ENCODE measurements at places on chromosomes 13 and 19.

- no peak for DNase-seq
These were observed 340.0 kb downstream of the DNAJC15 start for GRCh38 chr13:43363156-43363953.

DNA sequence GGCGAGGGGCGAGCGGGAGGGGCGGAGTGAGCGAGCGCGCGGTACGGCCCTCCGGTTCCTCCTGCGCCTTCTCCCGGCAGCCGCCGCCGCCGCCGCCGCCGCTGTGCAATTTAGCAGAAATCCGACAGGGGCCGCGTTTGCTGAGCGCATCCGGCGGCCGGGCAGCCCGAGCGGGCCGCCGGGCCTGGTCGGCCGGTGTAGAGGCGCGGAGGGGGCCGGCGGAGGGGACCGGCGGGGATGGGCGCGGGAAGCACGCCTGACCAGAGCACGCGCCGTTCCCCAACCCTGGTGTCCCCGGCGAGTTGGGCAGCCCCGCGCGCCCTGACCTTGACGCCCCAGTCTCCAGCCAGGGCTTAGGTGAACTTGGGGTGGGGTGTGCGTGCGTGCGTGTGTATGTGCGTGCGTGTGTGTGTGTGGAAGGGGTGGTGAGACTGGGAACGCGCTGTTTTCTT, 144.5 kb upstream of the ZNF536 start:
- peak; percentile 47 for DNase-seq

- DNase-seq: no peak
These were observed 122.4 kb downstream of the AKAP11 start for GRCh38 chr13:42394361-42394708.

DNA sequence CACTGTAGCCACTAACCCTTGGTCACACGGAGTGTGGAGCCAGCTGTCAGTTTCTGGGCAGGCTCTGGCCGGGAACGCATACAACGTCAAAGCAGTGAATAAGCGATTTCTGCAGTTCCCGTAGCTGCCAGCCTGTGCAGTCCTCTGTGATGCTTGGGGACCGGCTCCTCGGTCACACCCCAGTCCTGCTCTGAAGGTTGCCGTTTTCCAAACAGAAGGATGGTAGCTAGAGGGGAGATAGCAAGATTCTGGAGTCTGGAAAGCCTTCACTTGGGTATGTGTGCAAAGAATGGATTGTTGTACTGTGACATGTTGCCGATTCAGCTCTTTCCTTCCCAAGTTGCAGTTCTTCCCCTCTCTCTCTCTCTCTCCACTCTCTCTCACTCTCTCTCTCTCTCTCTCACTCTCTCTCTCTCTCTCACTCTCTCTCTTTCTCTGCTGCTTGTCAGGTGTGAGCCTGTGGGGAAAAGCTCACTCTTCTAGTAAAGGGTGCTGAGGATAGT, 38.7 kb upstream of the C1QTNF9 start:
- peak; percentile 41 for DNase-seq

DNA sequence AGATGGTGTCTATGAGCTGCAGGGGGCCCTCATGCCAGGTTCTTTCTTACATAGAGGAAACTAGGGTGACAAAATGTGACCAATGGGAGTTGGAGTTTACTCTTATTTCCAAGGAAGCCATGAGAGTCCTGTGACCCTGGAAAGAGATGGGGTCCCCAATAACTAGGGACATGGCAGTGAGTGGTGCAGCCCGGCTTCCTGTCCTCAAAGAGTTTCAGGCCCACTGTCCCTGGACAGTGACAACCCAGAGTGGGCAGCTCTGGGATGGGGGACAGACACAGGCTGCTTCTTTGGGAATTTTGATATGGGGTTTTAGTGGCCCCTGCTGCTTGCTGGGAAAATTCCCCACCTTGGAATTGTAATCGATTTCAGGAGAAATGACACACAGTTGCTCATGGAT, 8.4 kb upstream of the IGFL1 start:
- no peak for DNase-seq

DNA sequence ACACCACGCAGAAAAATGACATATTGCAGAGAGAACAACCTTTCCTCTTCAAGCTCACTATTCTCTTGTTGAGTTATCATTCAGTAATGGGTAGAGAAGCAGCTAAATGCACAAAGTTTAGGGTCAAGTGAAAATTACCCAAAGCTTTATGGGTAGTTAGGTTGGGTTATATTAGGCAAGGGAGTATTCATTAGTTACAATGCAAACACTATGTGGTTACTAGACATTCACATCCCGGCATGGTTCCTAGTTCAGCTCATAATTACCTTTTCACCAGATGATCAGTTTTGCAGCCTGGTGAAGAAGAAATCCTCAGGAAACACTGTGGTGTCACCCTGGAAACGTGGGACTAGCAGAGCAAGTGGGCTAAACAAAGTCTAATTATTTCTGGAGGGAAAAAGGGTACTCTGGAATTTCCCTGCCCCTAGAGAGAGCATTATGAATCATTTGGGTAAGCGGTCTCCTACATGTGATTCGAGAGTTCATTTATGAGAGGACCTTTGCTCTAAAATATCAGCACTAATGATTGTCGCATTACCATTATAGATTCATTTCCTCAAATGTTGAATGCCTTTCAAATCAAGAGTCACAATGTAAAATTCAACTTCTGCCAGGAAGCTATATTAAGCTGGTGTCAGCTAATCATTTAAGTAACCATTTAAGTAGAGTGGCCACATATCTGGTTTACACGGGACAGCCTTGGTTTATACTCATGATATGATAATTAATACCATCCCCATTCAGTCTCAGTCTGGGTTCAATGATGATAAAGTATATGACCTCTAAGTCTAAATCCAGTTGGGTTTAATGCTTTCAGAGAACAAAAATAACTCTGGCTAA, 1208.0 kb downstream of the DIAPH3 start:
- no peak for DNase-seq

GRCh38 chr19:34972163-34972705, 8.2 kb upstream of the ZNF792 start:
- DNase-seq: no peak

- DNase-seq: no peak
These were observed 1.1 kb downstream of the CNN1 start for GRCh38 chr19:11539495-11540365.

GRCh38 chr13:73583331-73583730, 524.5 kb downstream of the KLF5 start:
- no peak for DNase-seq

GRCh38 chr13:42754801-42755510, 26.4 kb upstream of the FAM216B start:
- DNase-seq: no peak

DNA sequence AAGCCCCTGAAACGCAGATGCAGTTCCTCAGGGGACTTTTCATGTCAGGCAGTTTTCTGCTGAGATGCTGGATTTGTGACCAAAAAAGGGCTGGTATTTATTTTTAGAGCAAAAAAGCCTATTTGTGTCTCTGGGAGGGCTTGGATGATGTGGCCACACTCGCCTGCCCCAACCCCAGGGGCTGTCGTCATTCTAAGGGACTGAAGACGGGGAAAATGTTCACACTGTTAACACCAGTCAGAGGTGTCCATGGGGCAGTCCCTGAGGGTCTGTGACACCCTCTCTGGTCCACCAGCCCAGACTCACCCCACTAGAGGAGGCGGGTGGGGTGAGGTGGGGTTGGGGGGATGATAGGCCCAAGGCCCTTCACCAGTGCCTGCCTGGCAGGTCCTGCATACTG, 15.9 kb upstream of the EPHX3 start:
- DNase-seq: no peak

GRCh38 chr13:111917901-111918300, 149.0 kb upstream of the SOX1 start:
- no peak for DNase-seq

DNA sequence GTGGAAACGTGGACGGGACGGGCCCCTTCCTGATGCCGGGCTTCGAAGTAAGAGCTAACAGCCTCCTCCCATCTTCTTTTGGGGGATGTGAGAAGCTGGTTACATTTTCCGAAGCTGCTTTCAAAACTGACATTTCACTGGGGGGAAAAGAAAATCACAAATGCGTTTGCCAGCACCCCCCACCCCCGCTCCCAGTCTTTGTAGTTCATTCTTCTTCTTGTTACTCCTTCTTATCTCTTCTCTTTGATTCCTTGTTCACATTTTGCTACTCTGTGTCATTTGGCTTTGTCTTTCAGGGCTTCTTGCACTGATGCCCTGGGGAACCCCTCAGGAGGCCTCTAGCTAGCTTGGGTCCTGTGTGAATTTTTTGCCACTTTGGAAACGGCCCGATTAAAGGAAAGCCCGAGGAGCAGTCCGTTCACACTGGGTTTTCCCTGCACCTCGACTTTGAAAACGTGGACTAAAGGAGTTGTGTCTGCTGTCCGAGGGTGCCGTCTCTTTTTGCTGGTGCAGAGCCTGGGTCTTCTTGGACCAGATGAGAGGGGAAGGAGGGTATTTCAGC, 1.3 kb downstream of the CARM1 start:
- no peak for DNase-seq

- no peak for DNase-seq
These were observed 83.3 kb downstream of the CRYL1 start for GRCh38 chr13:20442375-20442774.

DNA sequence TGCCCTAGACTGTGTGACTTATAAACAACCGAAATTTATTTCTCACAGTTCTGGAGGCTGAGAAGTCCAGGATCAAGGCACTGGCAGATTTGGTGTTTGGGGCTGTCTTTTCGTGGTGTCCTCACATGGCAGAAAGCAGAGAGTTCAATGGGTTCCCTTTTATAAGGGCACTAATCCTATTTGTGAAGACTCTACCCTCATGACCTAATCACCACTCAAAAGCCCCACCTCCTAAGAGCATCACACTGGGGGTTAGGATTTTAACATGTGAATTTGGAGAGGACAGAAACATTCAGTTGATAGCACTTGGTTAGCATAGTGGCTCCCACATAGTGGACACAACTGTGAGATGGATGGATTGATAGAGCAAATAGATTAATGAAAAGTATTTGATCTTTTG, 21.5 kb upstream of the GPR18 start:
- DNase-seq: no peak

DNA sequence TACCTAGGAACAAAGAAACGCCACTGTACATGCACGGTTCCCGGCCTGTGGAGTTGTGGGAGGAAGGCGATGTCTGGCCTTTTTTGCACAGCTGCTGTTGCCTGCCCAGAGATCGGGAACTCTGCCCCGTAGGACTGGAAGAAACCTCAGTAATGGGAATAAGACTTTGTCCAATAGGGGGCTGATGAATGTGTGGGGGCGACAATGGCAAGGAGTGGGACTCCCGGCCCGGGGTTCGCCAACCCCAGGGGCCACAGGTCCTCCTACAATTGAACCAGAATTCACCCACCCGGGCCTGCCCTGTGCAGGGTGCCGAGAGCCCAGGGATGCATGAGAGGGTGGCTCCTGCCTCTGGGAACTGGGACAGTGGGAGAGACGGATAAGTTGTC, 2.0 kb upstream of the CEBPA start:
- DNase-seq: no peak

GRCh38 chr13:90233933-90234672, 1113.4 kb upstream of the MIR17HG start:
- no peak for DNase-seq

- no peak for DNase-seq
These were observed 533.7 kb downstream of the LIG4 start for GRCh38 chr13:107681600-107681999.

DNA sequence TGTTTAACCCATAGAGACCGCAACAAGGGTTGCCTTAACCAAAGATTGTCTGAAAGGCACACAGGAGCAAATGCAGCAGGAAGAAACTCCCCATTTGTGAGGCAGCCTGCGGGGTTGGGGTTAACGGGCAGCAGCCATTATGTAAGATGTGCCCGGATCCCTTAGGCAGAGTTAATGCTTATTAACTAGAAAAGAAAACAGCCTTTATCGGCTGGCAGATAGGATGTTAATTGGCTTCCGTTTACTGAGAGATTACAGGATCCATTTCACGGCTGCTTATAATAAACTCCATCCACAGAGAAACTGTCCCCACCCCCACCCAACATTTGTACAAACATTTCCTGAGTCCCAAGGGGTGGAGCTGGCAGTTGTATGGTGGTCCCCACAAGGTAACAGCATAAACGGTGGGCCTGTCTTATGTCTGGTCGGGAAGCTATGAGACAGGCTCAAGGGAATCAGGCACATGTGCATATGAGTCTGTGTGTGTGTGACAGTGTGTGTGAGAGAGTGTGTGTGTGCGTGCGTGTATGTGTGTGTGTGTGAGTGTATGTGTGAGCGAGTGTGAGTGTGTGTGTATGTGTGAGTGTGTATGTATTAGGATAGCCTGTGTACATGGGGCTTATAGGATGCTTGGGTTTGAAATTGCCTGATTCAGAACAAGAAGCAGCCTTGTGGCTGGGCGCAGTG, 10.5 kb downstream of the SLC25A42 start:
- DNase-seq: no peak

DNA sequence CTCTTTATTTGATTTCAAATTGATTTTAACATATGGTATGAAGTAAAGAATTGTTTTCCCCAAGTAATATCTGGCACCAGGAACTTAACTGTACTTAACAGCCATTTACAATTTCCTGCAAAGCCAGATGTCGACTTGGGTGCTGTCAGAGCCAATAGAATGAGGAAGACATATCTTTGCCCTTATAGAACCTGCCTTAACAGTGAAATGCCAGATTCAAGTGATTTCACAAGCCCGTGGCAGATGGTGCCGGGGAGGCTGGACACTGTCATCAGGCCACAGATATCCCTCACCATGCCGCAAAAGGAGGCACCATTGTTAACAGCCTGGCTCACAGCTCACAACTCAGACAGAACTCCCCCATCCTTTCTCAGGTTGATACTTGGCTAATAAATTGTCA, 48.7 kb downstream of the ESD start:
- DNase-seq: no peak

DNA sequence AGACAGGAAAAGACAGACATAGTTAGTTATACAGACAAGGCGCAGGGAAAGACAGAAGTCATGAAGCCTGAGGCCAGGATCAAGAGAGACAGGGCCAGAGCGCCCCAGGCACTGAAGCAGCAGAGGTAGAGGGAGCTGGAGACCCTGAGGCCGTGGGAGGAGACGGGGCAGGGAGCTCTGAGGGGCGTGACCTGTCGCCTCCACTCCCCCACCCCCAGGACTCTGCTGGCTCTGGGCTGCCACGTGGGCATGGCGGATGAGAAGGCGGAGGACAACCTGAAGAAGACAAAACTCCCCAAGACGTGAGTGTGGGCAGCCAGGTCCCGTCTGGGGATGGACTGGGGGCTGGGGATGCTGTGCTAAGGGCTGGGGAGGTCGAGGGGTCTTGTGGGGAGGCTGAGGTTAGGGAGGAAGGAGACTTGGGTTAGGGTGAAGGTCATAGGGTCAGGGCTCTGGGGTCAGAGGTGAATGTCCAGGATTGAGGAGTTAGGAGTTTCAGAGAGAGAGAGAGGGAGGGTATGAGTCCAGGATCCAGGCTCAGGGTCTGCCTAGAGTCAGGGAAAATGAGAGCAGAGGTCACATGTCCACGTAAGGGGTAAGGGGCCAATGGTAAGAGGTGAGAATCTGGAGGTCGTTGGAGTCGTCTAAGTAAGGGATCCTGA, 31.1 kb downstream of the RYR1 start:
- no peak for DNase-seq

GRCh38 chr13:26619358-26619757, 61.9 kb downstream of the WASF3 start:
- DNase-seq: no peak

Data from liver (tissue), 10 donors.